DND-41 (cell line): ENCODE measurements at places on chromosomes 11 and 22.

- DNase-seq: no peak
These were observed 67.3 kb upstream of the CDON start for GRCh38 chr11:126129727-126130671.

DNA sequence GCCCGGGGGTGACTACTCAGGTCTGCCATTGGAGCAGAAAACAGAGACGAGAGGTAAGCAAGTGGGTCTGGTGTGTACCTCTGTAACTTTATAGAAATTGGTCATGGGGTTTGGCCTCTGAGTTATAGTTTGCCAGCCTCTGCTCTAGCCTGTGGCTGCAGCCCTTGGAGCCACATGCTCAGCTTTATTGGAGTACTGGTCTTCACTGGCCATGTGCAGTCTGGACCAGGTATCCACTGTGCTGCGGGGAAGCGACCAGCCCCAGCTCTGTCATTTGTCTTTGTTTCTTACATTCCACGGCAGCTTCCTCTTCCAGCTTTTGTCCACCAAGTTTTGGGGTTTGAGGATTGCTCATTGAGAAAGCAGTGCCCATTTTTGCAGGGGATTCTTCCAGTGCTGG is 453.4 kb downstream of the TBC1D22A start:
- no peak for DNase-seq

- no peak for DNase-seq
These were observed 139.5 kb upstream of the TTC12 start for GRCh38 chr11:113174882-113175281.

GRCh38 chr11:38176686-38177322 is 1578.8 kb upstream of the RAG2 start:
- DNase-seq: no peak

DNA sequence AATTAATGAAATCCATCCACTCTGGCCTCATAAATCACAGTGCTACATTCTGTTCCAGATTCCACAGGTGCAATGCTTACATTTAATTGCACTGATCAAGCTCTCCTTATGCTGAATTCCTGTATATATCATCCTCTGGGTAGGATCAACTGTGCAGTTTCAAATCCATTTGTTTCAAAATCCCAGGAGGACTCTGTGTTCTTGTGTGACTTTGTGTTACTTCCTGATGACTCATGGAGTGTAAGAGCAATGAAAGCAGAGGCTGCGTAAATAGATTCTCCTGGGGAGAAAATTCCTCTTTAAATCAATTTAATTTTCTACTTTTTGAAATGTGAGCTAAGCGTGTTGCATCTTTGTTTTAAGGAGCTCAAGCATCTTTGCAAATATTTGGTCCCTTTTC is 752.7 kb downstream of the METTL15 start:
- DNase-seq: no peak

DNA sequence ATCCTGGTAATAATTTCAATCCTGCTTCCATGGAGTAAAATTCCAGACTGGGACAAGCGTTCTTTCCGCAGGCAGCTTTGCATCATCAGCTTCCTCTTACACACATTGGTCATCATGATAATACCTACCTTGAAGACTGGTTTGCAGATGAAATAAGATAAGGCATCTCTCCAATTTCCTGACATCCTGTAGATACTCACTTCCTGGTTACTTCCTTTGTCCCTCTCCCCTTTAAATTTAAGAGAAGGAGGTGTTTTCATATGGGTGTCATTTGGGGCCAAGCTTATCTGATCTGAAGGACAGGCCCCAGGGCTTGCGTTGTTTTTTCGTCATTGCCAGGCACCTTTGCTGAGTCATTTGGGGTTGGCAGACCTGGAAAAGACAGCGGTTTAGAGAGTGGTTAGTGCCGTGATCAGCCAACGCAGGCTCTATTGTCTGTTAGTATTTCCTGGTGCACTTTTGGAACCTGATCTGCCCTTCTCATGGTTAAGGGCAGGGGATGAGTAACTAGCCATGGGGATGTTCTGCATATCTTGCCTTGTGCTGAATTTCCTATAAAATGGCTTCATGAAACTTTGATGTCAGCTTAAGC is 24.1 kb downstream of the GRAMD1B start:
- DNase-seq: peak; percentile 24

GRCh38 chr11:70050243-70050642 is 27.9 kb upstream of the ANO1 start:
- no peak for DNase-seq

DNA sequence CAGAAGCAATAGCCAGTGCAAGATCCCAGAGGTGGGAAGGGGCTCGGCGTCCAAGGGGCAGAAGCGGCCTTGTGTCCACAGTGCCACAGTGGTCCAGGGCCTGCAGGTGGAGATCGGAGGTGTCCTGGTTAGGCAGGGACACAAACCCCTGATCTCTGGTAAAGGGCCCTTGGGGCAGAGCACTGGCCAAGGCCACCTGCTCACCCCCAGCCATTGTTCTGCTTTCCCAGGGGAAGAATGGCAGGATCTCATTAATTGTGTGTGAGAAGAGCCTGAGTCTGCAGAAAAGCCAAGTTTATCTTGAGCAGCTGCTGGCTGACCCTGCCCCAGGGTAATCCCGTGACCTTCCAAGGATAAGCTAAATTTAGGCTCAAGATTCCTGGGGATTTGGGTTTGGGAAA is 3.1 kb upstream of the CLDN5 start:
- no peak for DNase-seq

GRCh38 chr22:20495861-20496681 is 476 bp upstream of the KLHL22 start:
- DNase-seq: peak; percentile 90

DNA sequence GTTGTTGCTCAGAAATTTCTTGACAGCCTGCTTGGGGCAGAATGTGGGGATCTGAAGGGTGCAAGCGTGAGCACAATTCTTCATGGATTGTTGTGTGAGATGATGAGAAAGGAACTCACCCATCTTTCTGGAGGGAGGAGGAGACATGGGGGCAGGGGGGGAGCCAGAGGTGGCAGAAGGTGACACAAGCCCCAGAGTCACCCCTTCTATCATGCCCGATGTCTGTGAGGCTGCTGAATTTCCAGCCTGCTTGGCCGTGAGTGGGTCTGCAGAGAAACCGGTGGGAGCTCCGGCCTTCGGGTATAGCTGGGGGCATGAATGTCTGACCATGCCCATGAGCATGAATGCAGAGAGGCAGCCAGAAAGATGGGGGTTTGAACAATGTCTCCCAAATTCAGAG is 870.7 kb downstream of the TBC1D22A start:
- DNase-seq: no peak

DNA sequence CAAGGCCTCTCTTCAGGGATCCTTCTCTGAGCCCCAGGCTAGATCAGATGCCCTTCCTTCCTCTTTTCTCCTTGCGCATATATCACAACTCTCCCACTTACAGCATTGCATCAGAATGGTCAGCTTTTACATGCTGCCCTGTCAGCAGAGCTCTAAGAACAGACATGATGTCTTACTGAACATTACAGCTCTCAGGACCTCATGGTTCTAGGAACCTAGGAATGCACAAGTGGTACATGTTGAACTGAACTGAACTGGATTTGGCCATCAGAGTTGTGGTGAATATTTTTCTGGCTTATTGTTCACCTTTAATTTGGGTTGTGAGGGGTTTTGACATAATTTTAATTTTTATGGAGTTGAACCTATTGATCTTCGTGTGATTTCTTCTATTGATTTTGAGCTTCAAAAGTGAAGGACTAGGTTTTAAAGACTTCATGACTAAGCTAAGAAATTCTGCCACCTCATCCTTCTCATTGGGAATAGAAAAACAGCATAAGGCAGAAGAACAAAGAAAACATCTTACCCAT is 37.7 kb upstream of the SPON1 start:
- no peak for DNase-seq

- peak; percentile 52 for DNase-seq
These were observed 1.2 kb downstream of the TSPO start for GRCh38 chr22:43152357-43153071.

DNA sequence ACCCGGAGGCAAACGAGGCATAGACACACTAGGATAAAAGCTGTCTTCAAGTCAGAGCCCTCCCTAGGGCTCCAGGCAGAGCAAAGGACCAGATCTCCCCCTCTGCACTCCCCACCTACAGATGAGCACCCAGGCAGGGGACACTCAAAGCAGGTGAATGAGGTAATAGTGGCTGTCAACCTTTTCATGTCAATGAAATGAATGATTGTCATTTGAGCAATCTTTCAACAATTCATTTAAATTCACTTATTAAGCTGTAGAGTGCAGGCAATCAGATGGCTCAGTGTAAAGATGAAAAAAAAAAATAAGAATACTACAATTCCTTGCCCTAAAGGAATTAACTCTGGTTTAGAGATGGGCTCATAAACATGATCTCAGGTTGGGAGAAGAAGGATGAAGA is 427.8 kb upstream of the ISX start:
- DNase-seq: no peak

- no peak for DNase-seq
These were observed 204.4 kb upstream of the ANO5 start for GRCh38 chr11:21988477-21988876.

DNA sequence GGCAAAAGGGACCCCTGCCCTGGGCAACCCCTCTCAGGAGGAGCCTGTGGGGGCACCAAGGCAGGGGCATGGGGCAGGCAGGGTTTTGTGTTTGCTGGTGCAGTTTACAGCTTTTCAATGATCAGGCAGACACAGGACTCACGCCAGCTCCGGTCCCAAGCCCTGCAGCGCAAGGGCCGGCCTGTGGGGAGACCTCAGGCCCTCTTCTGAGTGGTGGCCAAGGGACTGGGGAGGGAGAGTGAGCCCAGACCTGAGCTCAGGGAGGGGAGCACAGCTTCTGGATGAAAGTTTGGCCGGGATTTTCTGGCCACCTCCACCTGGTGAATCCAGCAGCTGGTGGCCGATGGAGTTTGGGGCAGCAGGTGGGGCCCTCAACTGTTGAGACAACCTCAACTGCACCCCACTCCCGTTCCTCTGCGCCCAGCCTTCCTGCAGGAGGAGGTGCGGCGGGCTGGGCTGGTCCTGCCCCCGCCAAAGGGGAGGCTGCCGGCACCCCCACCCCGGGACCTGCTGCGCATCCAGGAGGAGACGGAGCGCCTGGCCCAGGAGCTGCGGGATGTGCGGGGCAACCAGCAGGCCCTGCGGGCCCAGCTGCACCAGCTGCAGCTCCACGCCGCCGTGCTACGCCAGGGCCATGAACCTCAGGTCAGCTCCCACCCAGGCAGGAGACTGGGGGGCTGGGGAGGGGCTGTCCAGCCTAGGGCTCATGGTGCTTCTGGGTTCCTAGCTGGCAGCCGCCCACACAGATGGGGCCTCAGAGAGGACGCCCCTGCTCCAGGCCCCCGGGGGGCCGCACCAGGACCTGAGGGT is 3.6 kb downstream of the TCIRG1 start:
- DNase-seq: no peak

GRCh38 chr11:23856654-23857053 is 640.2 kb upstream of the LUZP2 start:
- DNase-seq: no peak

DNA sequence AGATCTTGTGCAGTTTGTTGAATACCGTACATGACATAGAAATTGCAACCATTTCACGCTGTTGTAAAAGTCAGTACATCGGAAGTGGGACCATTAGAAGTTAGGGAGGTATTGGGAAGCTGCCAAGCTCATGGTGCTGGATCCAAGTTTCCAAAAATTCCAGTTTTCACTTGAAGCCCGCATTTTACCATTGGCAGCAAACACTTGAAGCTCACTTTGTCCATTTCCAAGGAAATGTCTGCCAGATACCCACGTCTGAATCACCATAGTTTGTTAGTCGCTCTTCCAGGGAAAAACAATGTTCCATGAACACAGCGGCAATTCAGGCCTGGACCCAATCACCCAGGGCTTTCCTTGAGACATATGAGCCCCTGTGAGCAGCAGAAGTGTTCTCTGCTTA is 22.6 kb upstream of the PARVB start:
- no peak for DNase-seq

GRCh38 chr11:131827430-131827829 is 457.0 kb downstream of the NTM start:
- no peak for DNase-seq

DNA sequence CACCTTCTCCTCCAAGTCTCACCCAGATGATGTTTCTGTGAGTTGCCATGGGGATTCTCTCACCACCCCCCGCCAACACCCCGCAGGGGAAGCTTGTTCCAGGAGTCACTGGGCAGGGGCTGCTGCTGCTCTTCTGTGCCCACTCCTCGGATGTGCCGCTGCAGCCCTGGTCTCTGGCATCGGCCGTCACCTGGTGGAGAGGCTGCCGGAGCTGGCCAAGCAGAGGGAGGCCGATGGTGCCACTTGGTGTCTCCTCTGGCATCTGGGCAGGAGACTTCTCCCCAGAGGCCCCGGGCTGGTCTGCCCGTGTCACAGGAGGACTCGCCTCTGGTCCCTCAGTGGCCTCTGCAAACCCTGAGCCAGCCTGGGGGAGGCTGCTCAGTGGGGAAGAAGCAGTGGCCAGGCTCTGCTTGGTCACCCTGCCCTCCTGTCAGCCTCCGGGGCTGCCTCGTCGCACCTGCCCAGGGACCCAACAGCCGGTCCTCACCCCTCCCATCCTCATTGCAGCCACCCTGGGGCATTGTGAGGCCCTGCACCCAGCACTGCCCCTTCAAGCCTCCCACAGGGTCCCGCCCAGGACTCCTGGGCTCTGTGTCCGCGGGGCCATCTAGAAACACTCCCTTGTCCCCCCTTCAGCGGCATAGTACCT is 424 bp upstream of the ADORA2A start:
- peak; percentile 46 for DNase-seq

- DNase-seq: no peak
These were observed 33.1 kb upstream of the MRGPRX1 start for GRCh38 chr11:18972336-18972735.

GRCh38 chr22:19917389-19918138 is 24.0 kb upstream of the COMT start:
- no peak for DNase-seq

DNA sequence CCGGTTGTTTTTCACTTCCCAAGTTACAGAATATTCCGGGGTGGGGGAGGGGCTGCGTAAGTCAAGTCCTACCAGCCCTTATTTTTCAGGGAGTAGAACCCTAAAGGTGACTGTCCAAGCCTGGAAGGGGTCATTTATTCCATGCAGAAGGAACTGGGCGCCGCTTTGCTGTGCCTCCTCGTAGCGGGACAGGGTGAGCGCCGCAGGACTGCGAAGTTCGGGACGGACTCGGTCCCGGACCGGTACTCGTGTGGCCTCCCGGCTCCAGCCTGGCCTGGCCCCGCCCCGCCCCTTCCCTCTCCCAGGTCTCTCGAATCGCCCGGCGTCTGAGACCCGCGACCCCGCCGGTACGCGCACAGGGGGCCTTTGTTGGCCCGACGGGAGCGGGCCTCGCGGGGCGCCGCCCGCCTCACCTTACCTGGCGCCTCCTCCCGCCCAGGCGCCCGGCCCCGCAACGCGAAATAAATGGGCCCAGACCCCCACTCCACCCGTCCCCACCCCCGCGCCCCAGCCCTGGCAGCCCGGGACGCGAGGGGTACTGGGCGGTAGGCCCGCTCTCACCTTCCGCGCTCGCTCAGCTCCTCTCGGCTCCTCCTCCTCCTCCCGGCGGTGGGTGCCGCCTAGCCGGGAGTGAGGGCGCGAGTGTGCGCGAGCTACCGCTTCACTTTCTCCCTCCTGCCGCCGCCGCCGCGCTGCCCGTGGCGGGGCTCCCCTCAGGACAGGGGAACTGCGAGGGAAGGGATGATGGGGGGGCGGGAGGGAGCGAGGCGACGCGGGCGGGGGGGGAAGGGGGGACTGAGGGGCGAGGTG is 698 bp downstream of the PAK1 start:
- DNase-seq: peak; percentile 45

GRCh38 chr22:26756675-26757293 is 99.4 kb downstream of the MIAT start:
- DNase-seq: no peak
